ENCODE measurements at places on chromosomes 12 and 14. TPM values are rescaled to one million over a fixed set of nuclear protein-coding genes. Genes with fewer than 3 reads are reported as not detected.
A peak's percentile ranks its signal among the peaks of the same experiment; 100 is the strongest.

- no peak for ATAC-seq
These were observed 28.8 kb downstream of the TIMELESS start for GRCh38 chr12:56420411-56420810.

SLC5A8 gene
- total RNA-seq: 0.13 TPM

C12orf57 gene
- 828 TPM for total RNA-seq

DNA sequence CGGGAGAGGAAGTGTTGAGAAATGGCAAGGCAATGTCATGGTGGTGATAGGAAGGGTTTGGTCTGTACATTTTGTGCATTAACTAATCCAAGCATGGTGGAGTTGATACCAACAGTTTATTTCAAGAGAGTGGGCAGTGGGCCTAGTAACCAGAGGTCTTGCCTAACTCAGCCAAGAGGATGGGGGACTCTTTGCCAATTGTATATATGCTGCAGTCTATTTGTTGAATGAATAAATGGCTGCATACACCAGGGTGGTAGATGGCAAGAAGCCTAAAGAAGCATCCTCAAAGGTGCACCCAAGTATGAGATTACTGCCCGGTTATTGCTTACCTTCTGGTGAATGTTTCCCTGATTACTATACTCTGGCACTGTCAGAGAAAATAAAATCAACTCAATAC, 295.9 kb downstream of the ITPR2 start:
- no peak for ATAC-seq

GRCh38 chr12:111313833-111314259, 55.0 kb downstream of the PHETA1 start:
- ATAC-seq: peak; percentile 87

- peak; percentile 38 for ATAC-seq
These were observed 55.5 kb upstream of the TTC7B start for GRCh38 chr14:90871605-90872233.

- ATAC-seq: no peak
These were observed 15.0 kb downstream of the CCDC85C start for GRCh38 chr14:99589031-99589441.

DNA sequence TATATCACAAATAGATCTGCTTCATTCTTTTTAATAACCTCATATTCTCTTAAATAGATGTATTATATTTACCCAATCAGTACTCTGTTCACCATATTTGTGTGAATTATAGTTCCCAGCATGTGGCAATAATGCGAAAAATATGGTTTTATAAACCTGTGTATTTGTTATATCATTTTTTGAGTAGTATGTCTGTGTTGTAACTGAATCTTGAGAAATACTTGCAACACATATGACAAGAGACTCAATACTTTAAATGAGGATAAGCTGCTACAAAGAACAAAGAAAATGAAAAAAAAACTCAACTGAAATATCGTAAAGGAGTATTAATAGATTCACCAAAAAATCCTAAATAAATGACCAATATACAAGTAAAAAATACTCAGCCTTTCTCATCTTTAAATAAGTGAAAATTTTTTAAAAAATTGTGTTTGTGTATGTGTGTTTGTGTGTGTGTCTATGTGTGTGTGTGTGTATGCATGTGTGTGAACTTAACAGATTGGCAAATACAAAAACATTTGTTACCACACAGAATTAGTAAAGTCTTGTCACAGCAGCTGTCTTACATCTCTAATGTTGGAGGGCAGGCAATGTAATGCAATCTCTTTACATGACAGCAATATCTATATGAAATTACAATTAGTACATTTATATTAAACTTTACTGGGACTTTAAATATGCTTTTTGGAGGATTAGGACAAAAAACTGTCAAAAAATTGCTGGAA, 441.9 kb upstream of the MGAT4C start:
- ATAC-seq: no peak

NAV3 gene
- total RNA-seq: 58.8 TPM

GRCh38 chr14:75011356-75011994, 8.8 kb downstream of the EIF2B2 start:
- peak; percentile 46 for ATAC-seq

DNA sequence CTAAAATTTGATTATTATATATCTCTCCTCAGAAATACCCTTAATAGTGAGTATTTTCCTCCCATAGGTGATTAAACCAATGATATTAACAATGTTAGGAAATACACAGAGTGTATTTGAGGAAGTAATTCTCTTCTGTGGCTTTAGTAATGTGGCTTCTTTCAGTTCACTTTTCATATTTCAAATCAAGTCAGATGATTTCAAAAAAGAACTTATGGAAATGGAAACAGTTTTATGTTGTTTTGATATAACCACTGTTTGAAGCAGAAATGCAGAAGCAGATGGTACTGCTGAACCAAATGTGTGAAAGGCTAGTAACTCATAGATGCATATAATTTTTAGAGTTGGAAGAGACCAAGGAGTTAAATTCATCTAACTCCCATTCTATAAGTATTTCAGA, 1.9 kb upstream of the GPR33 start:
- ATAC-seq: no peak

- no peak for ATAC-seq
These were observed 12.1 kb upstream of the NTN4 start for GRCh38 chr12:95802482-95803270.

GRCh38 chr12:9041321-9041720, 52.0 kb downstream of the KLRG1 start:
- no peak for ATAC-seq

GRCh38 chr12:111186347-111186746, 182.5 kb downstream of the PHETA1 start:
- ATAC-seq: no peak

DNA sequence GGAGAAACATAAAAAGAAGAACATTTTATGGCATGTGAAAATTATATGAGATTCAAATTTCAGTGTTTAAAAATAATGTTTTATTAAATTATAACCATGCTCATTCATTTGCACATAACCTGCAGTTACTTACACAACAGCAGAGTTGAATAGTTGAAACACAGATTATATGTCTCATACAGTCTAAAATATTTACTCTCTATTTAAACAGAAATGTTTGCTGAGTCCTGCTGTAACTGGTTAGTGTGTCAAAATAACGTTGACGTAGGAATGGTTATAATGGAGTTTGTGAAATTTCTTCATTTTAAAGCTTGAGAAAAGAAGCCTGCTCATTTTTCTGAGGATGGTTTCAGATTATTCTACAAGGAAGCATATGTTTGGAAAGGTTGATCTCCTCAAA, 196.5 kb upstream of the GARIN2 start:
- ATAC-seq: no peak

SAMD4A gene
- 12.1 TPM for total RNA-seq

GRCh38 chr12:45667761-45668160, 61.7 kb upstream of the ARID2 start:
- ATAC-seq: no peak

CRIP1 gene
- 6.5 TPM for total RNA-seq

- peak; percentile 99 for ATAC-seq
These were observed 973.3 kb upstream of the TMEM132C start for GRCh38 chr12:127293507-127294310.

GRCh38 chr14:39988939-39989338, 556.7 kb upstream of the FBXO33 start:
- ATAC-seq: no peak

C12orf60 gene
- 1.5 TPM for total RNA-seq

- no peak for ATAC-seq
These were observed 156.3 kb upstream of the LRIG3 start for GRCh38 chr12:59076622-59077021.

NUAK1 gene
- 13.9 TPM for total RNA-seq

- no peak for ATAC-seq
These were observed 237.2 kb downstream of the TTC8 start for GRCh38 chr14:89061696-89062095.

DNA sequence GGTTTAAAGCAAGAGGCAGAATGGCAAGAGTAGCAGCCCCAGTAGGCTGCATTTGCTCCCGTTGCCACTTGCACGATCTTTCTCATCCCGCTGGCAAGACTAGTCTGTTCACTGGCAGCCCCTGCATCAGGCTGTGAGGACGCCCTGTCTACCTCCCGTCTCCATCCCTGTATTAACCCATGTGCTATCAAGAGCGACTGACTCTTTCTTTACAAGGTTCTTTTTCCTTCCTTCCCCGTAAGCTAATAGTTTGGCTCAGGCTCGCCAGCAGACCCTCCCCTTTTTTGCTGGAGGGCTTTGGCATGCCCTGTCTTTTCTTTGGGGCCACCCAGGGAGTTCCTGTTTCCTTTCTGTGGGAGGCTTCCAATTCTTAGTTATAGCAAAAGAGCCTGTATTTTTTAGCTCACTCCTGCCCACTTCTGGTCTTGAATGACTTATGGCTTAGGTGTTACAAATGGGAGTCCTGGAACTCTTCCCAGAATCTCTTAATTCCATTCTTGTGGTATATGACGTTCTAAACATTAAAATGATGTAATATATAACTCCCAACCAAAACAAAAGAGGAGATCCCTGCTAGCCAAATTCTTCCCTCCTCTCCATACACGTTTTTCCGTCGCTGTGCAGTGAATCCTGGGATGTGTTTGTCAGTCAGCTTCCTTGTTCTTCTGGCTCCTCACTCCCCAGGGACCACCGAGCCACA, 149.0 kb downstream of the PRKCH start:
- ATAC-seq: peak; percentile 49

ZNF891 gene
- total RNA-seq: 1.2 TPM

- ATAC-seq: peak; percentile 72
These were observed 562.2 kb downstream of the GALC start for GRCh38 chr14:87430810-87431209.

GRCh38 chr12:95784286-95784685, 6.3 kb downstream of the NTN4 start:
- peak; percentile 26 for ATAC-seq

DNA sequence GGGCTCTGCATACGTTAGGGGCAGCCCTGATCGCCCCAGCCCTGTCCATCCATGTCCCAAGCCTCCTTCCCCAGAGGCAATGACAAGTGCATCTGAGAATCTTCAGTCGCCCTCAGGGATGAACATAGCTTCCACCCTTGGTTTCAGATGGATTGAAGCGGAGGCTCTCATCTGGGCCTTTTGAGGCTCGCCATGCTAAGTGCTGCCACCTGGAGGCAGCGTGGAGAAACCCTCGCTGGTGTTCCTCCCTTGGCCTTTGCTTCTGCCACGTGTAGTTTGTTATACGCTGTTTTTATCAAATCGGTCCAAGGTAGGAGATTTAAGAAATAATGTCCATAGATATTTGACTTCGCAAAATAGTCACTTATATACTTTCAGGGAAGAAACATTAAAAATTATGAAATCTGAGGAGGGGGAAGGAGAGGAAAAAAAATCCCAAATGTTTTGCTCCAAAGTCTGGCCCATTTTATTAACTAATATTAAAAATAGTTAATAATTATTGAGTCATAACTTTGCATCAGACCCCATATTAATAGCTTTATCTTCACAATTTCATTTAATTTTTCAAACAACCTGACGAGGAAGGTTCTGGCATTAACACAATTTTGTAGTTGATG, 28.8 kb upstream of the LRRC10 start:
- peak; percentile 72 for ATAC-seq

GRCh38 chr12:66813137-66813892, 134.4 kb upstream of the GRIP1 start:
- no peak for ATAC-seq

- ATAC-seq: no peak
These were observed 19.5 kb downstream of the FOXN4 start for GRCh38 chr12:109289551-109289950.

DNA sequence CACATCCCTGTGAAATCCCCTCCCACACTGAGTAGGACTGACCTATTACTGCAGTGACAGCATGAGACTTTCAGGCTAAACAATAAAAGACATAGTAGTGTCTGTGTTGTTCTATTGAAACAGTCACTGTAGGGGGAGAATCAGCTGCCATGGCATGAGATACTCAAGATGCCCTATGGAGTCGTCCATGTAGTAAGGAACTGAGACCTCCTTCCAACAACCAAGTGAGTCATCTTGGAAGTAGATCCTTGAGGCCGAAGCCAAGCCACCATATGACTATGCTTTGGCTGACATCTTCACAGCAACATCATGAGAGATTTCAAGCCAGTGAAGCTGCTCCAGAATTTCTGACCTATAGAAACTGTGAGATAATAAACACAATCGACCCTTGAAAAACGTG, 12.1 kb upstream of the LRP6 start:
- no peak for ATAC-seq

KRT8 gene
- total RNA-seq: 2.6 TPM

GRCh38 chr12:121288986-121289385, 7.5 kb downstream of the CAMKK2 start:
- no peak for ATAC-seq

- no peak for ATAC-seq
These were observed 353.0 kb downstream of the CCDC91 start for GRCh38 chr12:28543021-28543890.

DNA sequence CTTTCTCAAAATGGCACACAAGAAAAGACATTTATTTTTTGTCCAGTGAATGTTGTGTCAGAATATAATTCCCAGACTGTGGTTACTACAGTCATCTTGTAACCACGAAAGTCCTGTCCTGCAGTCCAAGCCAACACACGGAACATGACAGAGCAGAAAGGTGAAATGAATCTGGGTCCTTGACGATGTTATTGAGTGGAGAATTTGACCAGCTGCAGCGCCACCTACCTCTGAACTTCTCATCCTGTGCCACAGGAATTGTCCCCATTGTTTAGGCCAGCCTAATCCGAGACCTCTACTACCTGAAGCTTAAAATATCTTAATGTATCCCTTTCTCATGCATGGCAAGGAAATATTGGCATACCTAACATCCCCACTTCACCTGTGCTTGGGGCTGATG, 64.1 kb upstream of the OTX2 start:
- no peak for ATAC-seq

EID3 gene
- 3.5 TPM for total RNA-seq

DNA sequence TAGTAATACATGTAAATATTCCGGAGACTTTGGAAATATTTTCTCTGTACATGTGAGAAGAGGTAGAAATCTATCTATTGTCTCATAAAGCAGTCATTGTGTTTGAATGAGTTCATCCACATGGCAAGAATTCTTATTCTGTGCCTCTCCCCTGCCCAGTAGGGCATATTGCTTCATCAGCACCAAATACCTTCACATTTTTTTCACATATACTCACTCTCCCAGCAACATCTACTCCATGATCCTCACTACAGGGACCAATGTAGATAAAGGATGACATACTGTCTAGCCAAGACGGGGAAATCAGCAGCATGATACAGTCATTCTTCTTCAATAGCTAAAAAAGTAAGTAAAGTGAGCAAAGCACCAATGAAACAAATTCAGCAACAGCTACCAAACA, 1.3 kb upstream of the TAS2R14 start:
- ATAC-seq: no peak

HOXC11 gene
- total RNA-seq: 0.09 TPM

DNA sequence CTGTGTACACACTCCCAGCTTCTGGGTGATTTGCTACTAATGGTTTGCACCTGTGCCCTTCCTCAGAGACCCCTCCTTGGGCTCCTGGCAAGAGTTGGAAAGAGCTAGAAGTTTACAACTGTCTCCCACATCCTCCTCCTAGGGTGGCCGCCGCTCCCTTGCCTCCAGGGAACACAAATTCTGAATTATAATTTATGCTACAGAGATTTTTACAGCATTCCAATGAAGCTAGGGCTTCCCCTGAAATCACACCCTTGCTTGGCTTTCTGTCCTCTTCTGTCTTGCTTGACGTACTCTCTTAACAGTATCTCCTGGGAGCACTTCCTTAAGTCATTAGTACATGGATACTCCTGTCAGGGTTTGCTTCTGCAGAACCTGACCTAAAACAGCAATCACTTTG, 180.2 kb downstream of the KCNA5 start:
- ATAC-seq: peak; percentile 88

SAMD15 gene
- total RNA-seq: 6.8 TPM

All from motor neuron (in vitro differentiated cells).